ENCODE measurements at places on chromosomes 5 and 9. TPM values are rescaled to one million over a fixed set of nuclear protein-coding genes. Genes with fewer than 3 reads are reported as not detected.

- no peaks in the 10 kb centered on the region for H3K36me3 ChIP-seq
- peaks cover 56% of the 10 kb centered on the region for H3K27me3 ChIP-seq
- H3K4me1 ChIP-seq = no peaks in the 10 kb centered on the region
- no peak for DNase-seq
- no peak overlapping the region for H3K27ac ChIP-seq
Observed at GRCh38 chr9:91945277-91946085, 4.5 kb downstream of the ROR2 start.

DNA sequence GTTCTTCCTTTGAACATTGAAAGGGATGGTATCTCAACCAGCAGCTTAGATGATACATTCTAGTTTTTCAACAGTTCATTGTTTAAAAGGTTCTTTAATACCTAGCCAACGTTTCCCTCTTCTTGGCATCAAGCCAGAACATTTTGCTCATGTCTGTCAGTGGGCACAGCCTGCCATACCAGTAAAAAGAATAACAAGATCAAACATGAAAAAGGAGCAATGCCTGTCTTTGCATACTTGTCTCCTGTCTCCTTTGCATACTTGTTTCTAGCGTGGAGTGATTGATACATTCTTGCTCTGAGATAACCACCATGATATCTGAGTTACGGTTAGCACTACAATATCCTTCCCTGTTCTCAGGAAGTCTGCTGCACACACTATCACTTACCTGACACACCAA lies 248.6 kb upstream of the DAPK1 start:
- no peak overlapping the region for H3K27ac ChIP-seq
- H3K36me3 ChIP-seq = no peaks in the 10 kb centered on the region
- peaks cover 5% of the 10 kb centered on the region for H3K27me3 ChIP-seq
- no peak overlapping the region for H3K4me3 ChIP-seq
- no peak for DNase-seq
- no peaks in the 10 kb centered on the region for H3K4me1 ChIP-seq

- no peak for DNase-seq
- no peaks in the 10 kb centered on the region for H3K27me3 ChIP-seq
- H3K27ac ChIP-seq = no peak overlapping the region
- H3K36me3 ChIP-seq = no peaks in the 10 kb centered on the region
- H3K4me1 ChIP-seq = no peaks in the 10 kb centered on the region
- H3K4me3 ChIP-seq = no peak overlapping the region
Observed at GRCh38 chr5:125505115-125505514, 758.7 kb upstream of the ZNF608 start.

The SV2C gene
- total RNA-seq = 0.03 TPM

The SAXO1 gene
- total RNA-seq = 0.43 TPM
